ENCODE measurements at places on chromosomes 3 and 15.

- peak; percentile 24 for DNase-seq
These were observed 74.1 kb upstream of the POMGNT2 start for GRCh38 chr3:43180027-43180426.

DNA sequence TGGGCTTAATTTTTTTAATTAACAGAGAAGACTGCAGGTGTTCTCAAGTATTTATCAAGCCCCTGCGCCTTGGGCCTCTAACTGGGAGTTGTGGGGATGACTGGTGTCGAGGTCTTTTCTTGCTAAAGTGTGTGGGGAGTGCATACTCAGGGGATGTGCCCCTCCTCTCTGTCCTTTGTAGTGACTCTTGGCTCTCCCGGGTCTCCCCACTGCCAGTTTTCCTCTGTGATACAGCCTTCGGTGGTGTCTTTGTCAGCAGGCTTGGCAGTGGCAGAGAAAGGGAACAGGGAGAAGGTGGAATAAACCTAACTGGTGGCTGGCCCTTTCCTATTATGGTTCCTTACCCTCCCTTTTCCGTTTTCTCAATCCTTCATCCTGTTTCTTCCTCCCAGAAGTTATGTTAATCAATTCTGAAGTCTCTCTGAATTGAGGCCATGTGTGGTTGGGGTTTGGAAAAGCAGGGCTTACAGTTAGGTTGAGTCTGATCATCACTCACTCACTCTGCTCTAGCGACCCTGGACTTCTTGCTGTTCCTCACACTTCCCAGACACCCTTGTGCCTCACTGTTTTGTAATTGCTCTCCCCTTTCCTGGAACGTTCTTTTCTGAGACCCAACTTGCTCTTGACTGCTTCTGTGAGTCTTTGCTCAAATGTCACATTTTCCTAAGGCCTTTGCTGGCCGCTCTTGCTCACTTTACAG lies 158.1 kb downstream of the PTPRG start:
- no peak for DNase-seq

DNA sequence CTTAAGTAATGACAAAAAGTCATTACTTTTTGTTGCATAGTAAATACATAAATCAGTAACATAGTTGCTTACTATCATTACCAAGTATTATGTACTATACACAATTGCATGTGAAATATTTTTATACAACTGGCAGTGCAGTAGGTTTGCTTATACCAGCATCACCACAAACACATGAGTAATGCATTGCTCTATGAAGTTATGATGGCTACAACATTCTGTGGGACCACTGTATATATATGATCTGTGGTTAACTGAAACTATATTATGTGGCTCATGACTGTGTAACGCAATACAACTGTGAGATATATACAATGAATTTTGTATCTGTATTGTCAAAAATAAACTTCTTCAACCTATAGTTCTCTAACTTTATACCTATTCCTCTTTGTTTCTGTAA lies 113.7 kb upstream of the RBMS3 start:
- DNase-seq: no peak

DNA sequence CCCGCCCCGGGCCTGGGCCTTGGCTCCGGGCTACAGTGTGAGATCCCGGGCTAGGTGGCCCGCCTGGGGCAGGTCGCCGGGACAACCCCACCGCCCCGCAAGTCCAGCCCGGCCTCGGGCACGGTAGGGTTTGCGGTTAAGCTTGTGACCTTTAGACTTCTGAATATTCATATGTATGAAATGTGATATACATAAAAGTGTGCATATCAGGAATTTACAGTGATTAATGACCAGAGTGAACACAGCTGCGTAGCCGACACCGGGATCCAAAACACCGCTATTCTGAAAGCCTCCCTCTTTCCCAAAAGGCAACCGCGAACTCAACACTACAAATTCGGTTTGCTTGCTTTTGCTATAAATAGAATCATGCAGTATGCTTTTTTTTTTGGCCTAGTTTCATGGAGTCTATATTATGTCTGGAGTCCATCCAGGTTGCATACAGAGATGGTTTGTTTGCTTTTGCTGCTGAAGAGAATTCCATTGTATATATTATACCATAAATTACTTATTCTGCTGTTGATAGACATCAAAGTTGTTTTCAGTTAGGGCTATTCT lies 636 bp upstream of the SNRPA1 start:
- DNase-seq: peak; percentile 8

DNA sequence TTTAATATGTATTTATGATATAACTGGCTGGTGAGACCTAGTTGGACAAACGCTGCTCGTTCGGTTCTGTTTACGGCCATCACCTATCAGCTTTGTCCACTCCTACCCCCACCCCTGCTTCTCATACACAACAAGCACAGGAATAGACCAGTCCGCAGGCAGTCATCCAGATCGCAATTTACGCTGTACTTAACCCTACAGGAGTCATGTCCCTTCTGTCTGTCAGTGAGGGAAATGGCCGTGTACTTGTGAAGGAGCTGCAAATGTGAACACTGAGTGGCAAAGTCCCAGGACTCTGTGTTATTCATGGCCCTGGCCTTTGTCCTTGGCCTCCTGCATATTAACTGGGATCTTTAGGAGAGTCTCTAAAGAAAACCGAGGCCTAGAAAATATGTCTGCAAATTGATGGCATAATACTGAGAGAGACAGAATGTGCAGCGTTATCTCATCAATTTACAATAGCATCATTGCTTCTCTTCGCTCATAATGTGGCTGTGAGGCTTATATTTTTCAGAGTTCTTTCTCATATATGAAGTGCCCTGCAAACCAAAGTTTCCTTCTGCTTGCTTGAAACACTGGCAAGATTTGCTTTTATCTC lies 7.2 kb upstream of the ABHD10 start:
- no peak for DNase-seq

GRCh38 chr3:192215-192929 lies 4.2 kb upstream of the CHL1 start:
- no peak for DNase-seq

DNA sequence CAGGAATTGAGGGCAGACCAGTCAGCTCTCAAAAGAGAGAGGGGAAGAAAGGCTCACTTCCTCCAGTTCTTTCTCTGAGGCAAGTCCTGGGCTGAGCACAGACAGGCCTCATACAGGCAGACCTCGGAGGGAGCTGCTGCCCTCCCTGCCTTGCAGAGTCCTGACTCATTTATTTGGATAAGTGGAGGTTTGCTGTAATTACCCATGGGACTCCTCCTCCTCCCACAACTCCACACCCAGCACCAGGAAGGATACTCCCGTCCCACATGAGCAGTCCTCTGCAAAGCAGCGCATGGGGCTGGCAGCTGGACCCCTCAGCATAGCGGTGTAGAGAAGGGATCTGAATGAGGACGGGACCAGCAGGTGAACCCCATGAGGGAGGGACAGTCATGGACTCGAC lies 13.4 kb upstream of the SCN10A start:
- no peak for DNase-seq

DNA sequence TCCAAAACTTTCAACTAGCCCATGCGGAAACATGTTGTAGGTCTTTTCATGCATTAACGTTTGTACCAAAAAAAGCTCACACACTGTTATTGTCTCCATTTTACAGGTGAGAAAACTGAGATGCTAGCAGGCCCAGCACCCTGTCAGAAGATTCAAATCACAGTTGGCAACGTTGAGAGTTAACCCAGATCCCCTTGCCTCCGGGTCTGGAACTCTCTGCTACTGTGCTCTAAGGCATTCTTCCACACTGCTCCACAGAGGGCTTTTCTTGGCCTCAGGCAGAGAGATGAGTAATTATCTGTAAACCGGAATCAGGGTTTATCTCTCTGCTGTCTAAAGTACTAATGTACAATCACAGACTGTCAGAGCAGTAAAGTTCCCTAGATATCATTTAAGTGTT lies 186.0 kb upstream of the LPP start:
- no peak for DNase-seq

DNA sequence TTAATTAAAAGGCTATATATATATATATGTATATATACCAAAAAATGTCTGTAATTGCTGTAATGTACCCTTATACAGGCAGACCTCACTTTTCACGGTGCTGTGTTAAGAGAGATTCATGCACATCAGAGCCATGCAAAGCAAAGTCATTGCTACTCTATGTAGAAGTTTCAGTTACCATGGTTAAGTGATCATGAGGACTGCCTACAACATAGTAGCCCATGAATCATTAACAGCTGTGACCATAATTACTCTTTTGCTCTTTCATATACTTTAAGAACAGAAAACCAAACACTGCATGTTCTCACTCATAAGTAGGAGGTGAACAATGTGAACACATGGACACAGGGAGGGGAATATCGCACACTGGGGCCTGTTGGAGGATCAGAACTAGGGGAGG lies 225.3 kb upstream of the EPHA3 start:
- no peak for DNase-seq

All from stimulated activated CD4-positive, alpha-beta T cell treated with anti-CD3 and anti-CD28 coated beads, Interleukin-2, amount 100 ng/mL, for 4 hours (primary cell).